Activated T-helper 1 cell treated with anti-CD3 and anti-CD28 coated beads, Interleukin-12 subunit alpha, Interleukin-12 subunit beta, Interleukin-2, Interleukin-4 antibody, amounts not matched to agents 30 ng/mL and 10 ng/mL and 1 ng/mL, durations not matched to agents 14 hours and 24 hours and 36 hours (primary cell): ENCODE measurements at places on chromosomes 1 and 21.

DNA sequence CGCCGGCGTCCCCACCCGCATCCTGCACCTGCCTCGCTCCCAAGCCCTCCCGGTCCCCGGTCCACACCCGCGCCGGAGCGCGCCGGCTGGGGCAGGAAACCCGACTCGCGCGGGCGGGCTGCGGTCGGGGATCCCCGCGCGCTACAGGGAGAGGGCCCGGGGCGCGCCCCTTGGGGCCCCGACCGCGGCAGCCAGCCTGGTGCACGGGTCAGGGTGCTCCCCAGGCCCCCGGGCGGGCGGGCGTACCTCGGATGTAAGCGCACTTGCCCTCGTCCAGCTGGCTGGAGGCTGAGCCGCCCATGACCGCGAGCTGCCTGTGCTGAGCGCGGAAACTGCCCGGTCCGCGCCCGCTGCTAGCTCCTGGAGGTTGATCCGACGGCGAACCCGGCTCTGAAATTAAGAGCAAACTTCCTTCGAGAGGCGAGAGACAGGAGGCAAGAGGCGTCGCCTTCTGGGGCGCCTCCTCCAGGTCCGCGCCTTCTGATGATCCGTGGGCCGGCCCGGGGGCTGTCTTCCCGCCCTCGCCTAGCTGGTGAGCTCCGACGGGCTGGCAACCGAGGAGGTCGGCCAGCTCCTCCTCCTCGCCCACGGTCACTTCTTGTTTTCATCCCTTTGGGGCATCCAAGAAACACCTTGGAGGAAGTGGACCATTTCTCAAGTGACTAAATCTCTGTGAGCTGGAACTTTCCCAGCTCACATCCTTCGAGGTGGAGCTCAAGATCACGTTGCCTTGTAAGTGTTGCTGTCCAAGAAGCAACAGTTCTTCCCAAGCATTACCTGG, at the start of gene NIBAN1:
NIBAN1 (minus strand) TSS at position 453 of the 781 bp plus-strand sequence; CDS start at position 301, 152 bp downstream.
- H3K36me3 ChIP-seq, result peaks cover 8% of the 10 kb centered on the region
- peak; percentile 67 for DNase-seq
- H3K4me1 ChIP-seq, result peaks cover 59% of the 10 kb centered on the region

DNA sequence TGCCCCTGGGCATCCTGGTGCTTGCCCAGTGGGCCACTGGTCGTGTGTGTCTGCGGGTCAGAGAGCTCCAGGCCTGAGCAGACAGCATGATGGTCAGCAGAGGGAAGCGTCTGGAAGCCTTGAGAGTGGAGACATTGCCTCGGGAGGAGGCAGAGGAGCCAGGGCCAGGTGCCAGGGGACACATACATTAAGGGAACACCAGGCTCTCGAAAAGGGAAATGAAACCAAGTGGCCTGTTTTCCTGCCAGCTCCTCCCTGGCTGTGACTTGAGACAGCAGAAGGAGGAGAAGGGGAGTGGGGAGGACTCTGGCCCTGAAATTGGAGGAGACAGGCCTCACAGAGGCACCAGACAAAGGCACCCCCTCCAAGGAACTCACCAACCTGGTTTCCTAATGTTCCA, 62.4 kb upstream of the LRP8 start:
- H3K27ac ChIP-seq, result no peak overlapping the region
- H3K36me3 ChIP-seq, result peaks cover 3% of the 10 kb centered on the region
- H3K4me3 ChIP-seq, result no peak overlapping the region
- DNase-seq, result no peak

DNA sequence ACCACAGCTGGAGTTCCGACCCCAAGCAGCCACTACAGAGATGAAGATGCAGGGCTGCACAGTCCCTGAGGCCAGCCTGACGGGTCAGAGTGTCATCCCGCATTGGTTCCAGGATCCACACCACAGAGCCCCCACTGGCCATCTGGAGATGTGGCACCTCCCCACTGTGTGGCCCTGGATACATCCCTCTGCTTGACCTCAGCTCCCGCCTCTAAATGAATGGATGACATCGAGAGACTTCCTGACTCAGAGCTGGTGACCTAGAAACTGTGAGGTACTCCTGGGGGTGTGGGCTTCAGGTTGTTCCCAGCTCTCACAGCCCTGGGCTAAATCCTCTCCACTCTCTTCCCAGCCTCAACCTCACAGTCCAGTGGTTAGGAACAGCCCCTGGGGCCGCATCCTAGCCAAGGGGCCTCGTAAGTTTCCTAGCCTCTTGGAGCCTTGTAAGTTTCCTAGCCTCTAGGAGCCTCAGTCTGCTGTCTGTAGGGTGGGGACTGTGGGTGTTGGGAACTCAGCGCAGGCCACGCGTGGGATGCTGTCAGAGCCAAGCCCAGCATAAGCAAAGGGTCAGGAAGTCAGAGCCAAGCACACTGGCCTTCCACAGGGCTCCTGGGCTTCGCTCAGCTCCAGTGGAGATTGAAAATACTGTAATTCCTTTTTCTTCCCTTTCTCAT, 87.5 kb upstream of the RUNX3 start:
- DNase-seq, result no peak
- H3K27me3 ChIP-seq, result no peaks in the 10 kb centered on the region
- peak overlapping the region; percentile 88 for H3K27ac ChIP-seq
- H3K4me1 ChIP-seq, result peaks cover 53% of the 10 kb centered on the region
- H3K36me3 ChIP-seq, result no peaks in the 10 kb centered on the region

GRCh38 chr1:172394141-172394751, 26.2 kb upstream of the C1orf105 start:
- H3K27ac ChIP-seq, result peak overlapping the region; percentile 40
- peaks cover 20% of the 10 kb centered on the region for H3K27me3 ChIP-seq
- peak overlapping the region; percentile 27 for H3K4me3 ChIP-seq
- H3K4me1 ChIP-seq, result peaks cover 52% of the 10 kb centered on the region
- H3K36me3 ChIP-seq, result peaks cover 5% of the 10 kb centered on the region

DNA sequence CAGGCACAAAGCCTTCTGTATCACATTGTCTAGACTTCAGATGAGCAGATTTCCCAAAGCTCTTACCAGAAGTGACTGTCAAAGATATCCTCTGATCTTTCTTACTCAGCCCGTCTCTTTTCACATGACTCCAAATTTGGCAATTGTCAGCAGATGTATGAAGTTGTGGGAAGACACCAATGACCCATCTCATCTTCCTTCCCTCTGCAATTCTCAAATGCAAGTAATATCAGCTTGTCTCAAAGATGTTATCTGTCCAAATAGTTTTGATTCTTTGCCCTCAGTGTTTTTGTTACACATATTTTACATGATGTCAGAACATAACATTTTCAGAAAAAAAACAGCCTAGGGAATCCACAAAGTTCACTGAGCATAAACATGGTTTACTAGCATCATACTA, 45.1 kb upstream of the RGS2 start:
- DNase-seq, result no peak
- no peak overlapping the region for H3K4me3 ChIP-seq
- no peaks in the 10 kb centered on the region for H3K36me3 ChIP-seq
- no peaks in the 10 kb centered on the region for H3K4me1 ChIP-seq

DNA sequence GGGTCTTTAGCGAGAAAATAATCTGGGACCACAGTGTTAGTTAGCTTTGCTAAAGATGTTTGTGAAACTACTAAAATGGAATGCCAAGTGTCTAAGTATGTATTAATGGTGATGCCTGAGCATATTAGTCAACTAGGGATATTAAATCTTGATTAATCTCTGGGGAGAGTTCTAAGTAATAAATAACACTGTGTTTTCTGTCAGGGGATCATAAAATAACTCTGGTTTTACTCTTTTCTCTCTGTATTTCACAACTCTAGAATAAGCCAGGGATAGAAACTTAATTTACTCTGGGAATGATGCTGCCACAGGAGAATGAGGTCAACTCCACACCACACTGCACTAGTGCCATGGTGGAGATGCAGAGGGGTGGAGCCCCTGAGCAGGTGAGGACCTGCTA, 399.2 kb downstream of the PTBP2 start:
- no peaks in the 10 kb centered on the region for H3K27me3 ChIP-seq
- no peak overlapping the region for H3K27ac ChIP-seq
- H3K36me3 ChIP-seq, result no peaks in the 10 kb centered on the region
- no peak overlapping the region for H3K4me3 ChIP-seq
- no peak for DNase-seq

- H3K4me3 ChIP-seq, result no peak overlapping the region
- DNase-seq, result no peak
- no peak overlapping the region for H3K27ac ChIP-seq
- peaks cover 13% of the 10 kb centered on the region for H3K4me1 ChIP-seq
- peaks cover 25% of the 10 kb centered on the region for H3K27me3 ChIP-seq
Observed at GRCh38 chr1:21647431-21648351, 21.5 kb downstream of the RAP1GAP start.

DNA sequence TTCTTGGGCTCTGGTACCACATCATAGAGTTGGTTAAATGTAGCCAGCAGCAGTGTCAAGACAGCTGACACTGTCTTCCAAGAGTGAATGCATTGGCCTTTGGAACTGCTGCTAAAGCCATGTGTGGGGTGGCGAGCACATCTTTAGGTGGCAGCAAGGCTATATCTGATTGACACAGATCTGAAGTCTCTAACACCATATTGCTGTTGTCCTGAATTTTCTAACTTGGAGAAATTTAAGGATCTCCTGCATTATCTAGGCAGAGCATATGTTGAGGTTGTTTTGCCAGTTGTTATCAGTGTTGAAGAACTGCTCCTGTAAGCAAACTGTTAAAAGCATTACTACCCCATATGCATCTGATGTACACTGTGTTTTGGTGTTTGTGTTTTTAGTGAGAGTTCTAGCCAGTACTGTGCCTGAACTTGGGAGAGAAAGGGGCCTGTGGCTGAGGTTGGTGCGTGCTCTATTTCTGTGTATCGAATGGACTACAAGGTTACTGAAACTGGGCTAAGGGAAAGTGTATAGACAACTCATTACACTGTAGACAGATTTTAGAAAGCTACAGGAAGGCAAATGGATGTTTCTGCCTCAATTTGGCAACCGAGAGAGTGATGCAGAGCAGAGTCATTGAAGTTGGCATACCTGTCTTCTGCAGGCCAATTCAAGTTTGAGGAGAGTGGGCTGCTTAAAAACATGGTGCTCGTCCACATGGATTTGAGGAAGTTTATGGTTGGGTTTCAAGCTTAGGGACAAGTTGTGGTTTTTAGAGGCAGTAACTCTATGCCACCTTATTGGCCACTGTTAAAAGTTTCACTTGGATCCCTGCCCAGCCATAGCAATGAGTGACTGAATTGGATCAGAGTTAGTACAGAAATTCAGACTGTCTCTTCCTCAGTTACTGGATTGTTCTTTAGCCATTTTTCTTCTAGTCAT, 16.9 kb downstream of the DYRK3 start:
- H3K27ac ChIP-seq, result no peak overlapping the region
- peaks cover 4% of the 10 kb centered on the region for H3K4me1 ChIP-seq
- DNase-seq, result no peak
- H3K4me3 ChIP-seq, result no peak overlapping the region

DNA sequence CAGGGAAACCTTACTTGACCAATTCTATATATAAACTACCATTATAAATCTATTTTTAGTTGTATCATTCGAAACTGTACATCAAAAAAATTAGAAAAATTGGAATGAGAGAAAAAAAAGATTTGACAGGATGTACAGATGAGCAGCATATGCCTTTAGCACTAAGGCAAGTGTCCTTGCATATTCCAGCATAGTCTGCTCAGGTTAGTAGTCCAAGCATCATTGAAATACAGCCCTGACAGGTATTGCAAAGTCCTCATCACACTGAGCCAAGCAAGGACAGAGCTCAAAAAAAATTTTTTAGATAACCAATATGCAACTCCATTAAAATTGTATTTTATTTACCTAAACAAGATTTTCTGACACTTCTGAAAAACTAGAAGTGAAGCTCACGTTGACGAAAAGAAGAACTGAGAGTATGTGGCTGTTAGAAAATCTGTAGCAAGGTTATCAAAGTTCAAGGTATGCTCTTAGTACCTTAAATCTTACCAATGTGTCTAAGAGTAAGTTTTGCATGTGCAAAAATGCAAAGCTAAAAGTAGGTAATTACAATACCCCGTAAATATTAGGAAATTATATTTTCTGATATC, 465.6 kb upstream of the ADGRL4 start:
- no peaks in the 10 kb centered on the region for H3K36me3 ChIP-seq
- H3K27me3 ChIP-seq, result no peaks in the 10 kb centered on the region
- no peak for DNase-seq
- H3K4me1 ChIP-seq, result no peaks in the 10 kb centered on the region
- no peak overlapping the region for H3K4me3 ChIP-seq
- H3K27ac ChIP-seq, result no peak overlapping the region

GRCh38 chr1:18008081-18008480, 99.5 kb upstream of the IGSF21 start:
- H3K27me3 ChIP-seq, result peaks cover 4% of the 10 kb centered on the region
- H3K27ac ChIP-seq, result no peak overlapping the region
- no peaks in the 10 kb centered on the region for H3K36me3 ChIP-seq
- H3K4me1 ChIP-seq, result no peaks in the 10 kb centered on the region
- DNase-seq, result no peak

DNA sequence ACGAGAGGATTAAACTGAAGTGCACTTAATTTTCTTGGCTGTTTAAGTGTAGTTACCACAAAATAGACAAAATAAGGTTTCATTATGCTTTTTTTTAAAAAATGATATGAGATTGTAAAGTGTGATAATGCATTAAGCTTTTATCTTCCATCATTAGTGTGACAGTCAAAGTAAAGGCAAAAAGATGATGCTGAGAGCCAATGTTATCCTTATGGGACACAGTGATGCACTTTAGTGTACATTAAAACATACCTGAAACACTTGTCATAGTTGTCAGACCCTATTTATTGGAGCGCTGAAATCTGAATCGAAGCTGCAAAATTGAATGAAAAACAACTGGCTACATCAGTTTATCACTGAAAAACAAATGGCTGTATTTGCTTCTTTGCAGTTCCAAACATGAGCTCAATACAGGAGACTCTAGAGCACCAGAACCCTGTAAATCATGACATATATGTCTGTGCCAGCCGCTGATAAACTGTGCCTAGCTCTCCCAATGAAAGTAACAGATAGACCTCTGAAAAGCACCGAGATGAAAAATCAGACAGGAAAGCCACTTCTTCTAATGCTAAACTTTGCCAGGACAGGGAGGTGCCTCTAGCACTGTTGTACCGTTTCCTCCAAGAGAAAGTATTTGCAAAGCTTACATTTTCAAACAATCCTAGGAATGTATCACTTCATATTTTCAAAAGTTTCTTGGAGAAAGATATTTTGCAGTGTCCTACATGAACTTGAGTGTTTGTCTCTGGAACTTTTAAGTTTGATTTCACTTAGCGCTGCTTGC, 120.7 kb upstream of the TMPRSS15 start:
- H3K4me1 ChIP-seq, result no peaks in the 10 kb centered on the region
- DNase-seq, result no peak
- H3K27ac ChIP-seq, result no peak overlapping the region
- H3K36me3 ChIP-seq, result no peaks in the 10 kb centered on the region
- H3K27me3 ChIP-seq, result no peaks in the 10 kb centered on the region
- no peak overlapping the region for H3K4me3 ChIP-seq

GRCh38 chr1:56803561-56804156, 15.5 kb downstream of the FYB2 start:
- DNase-seq, result no peak
- no peaks in the 10 kb centered on the region for H3K4me1 ChIP-seq
- no peaks in the 10 kb centered on the region for H3K36me3 ChIP-seq
- H3K27ac ChIP-seq, result no peak overlapping the region
- H3K4me3 ChIP-seq, result no peak overlapping the region

DNA sequence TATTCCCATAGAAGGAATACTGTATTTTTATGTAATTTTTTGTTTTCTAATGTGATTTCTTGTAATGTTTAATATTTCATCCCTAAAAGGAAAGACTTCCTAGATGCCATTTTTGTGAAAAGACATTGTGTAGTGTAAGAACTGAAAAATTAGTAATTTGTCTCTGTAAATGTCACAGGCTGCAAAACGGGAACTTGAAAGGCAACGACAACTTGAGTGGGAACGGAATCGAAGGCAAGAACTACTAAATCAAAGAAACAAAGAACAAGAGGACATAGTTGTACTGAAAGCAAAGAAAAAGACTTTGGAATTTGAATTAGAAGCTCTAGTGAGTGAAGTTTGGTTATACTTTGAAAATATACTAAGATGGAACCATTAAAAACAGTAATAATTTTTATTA, 132.2 kb downstream of the ITSN1 start:
- H3K4me3 ChIP-seq, result no peak overlapping the region
- no peak for DNase-seq
- H3K36me3 ChIP-seq, result no peaks in the 10 kb centered on the region
- no peaks in the 10 kb centered on the region for H3K4me1 ChIP-seq
- H3K27ac ChIP-seq, result no peak overlapping the region
